Stimulated activated CD8-positive, alpha-beta memory T cell treated with anti-CD3 and anti-CD28 coated beads, Interleukin-7, amount 100 ng/mL, for 24 hours (primary cell): ENCODE measurements at places on chromosomes 5 and 9.

DNA sequence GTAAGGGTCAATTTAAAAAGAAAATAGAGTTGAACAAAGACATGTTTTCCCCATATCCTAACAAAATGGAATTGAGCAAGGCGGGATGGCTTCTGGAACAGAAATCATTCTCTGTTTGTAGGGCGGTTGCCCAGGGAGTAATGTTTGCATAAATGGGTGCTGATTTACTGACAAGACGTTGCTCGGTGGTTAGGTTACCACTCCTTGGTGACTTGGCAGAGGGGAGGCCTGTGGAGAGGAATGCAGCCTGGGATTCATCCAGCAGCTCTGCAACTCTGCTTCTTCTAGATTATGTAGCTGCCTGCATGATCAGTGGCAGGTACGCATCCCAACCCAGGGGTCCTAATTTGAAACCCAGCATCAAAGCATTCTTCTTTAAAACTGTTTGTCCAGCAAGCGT lies 200.2 kb downstream of the CFAP90 start:
- no peak for DNase-seq

DNA sequence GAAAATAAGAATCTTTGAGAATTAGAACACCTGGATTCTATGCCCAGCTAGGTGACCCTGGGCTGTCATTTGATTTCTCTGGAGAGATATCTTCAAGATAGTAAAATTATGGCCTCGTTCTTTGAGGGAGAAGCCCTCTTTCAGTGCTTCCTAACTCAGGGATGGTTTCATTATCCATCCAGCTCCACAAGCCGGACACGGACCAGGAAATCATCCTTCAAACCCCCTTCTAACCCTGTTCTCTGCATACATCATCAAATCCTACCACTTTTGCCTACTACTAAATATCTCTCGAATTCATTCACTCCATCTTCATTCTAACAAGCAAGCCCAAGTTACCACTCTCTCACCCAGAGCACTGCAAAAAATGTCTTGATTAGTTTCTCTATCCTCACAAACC lies 57.2 kb downstream of the MAPKAP1 start:
- no peak for DNase-seq

- no peak for DNase-seq
These were observed 374.9 kb downstream of the MAT2B start for GRCh38 chr5:163880302-163880701.

DNA sequence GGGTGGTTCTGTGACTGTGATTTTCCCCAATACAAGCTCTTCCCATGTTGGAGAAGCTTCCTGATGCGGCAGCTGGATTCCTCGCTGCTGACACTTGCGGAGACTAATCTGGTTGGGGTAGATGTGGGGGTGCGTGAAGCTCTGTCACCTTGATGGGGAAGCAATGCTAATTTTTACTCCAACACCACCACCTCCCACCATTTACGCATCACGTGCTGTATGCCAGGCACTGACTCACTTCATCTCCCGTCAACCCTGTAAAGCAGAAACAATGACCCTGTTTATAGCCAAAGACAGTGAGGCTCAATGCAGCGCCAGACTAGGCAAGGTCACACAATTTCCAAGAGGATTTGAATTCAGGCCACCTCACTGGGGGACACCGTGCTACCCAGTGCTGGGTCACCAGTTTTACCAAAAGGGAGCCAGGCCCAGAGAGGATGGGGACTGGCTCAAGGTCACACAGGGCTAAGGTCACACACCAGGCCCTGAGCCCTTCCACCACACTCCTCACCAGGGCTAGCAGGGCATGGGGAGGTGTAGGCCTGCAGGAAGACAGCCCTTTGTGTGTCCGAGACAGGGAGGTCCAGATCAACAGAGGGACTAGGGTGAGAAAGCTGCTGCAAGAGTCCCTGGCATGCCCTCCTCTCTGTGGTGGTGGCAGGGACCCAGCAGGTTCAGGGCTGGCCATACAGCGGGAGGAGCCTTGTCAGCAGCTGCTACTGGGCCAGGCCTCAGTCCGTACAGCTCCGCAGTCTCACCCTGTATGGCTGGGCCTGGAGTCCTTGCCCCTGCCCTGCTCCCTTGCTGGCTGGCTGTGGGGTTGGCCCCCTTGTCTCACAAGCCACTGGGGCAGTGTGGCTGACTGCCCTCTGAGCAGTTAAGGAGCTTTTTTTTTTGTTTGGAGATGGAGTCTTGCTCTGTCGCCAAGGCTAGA lies 3.3 kb downstream of the STKLD1 start:
- DNase-seq = no peak

- no peak for DNase-seq
These were observed 3.1 kb downstream of the C5orf63 start for GRCh38 chr5:127070243-127070642.

GRCh38 chr5:158682631-158683030 lies 417.1 kb downstream of the EBF1 start:
- no peak for DNase-seq

DNA sequence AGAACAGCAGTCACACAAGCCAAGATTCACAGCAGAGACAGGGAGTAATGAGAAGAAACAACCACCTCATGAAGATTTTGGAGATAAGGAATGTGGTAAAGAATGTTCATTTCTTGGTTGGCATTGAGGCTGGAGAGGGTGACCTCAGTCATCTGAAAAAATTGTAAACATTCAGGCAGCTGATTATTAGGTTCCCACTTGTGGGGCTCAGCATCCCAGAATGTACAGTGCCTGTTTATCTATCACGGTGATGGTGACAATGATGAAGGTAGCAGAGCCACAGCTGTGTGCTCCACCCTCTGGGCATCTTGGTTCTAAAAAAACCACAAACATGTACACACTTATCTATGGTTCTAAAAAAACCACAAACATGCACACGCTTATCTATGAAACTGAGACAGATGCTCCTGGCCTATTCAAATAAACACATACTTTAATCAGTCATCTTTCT lies 143.9 kb upstream of the MOCS2 start:
- no peak for DNase-seq

DNA sequence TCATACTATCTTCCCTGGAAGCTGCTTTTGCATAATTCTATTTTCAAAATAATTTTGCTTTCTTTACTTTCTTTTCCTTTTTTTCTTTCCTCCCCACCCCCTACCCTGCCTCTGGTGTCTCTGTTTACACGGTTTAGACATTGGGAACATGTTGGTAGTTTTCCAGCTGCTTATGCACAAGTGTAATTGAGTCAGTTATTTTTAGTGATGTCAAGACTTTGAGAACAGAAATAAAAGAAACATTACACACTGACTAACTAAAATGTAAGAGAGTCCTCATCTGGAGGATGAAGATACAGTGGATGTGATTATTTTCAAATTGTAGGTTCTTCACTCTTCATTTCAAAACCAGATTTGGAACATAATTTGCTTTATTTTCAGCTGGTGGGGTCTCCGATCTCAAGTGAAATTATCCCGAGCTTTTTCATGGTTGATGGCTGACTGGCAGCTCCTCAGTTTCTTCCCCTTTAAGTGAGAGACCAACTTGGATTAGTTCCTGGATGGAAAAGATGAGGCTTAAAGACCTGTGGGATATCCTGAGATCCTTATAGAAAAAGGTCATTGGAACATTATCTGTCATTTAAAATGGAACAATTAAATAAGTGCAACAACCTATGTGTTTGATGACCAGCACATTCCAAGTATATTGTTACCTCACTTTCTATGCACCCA lies 154.4 kb upstream of the ZNF462 start:
- no peak for DNase-seq

DNA sequence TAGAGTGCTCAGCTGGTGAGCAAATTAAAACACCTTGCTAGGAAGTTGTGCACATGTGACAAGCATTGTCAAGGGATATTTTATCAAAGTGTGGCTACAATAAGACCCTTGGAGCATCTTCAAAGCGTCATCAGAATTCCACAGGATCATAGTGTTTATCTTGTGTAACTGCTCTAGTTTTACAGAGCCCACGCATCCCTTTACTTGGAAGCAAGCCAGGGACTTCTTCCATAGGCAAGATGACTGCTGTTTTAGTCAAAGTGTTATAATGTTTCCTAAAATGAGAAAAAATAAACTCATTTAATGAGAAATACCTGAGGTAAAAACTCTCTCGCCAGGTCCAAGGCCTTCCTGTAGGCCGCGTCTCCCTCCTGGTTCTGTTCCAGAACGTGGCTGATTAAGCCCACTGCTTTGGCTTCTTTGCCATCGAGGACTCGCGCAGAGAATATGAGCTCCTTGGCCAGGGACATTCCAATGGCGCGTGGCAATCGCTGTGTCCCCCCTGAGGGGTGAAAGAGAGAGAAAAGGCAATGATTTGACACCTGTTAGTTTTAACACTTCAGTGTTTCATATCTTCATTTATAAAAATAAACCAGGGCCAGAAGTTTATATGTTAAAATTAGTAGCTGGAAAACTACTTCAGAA lies 141.1 kb downstream of the AUH start:
- DNase-seq = no peak

DNA sequence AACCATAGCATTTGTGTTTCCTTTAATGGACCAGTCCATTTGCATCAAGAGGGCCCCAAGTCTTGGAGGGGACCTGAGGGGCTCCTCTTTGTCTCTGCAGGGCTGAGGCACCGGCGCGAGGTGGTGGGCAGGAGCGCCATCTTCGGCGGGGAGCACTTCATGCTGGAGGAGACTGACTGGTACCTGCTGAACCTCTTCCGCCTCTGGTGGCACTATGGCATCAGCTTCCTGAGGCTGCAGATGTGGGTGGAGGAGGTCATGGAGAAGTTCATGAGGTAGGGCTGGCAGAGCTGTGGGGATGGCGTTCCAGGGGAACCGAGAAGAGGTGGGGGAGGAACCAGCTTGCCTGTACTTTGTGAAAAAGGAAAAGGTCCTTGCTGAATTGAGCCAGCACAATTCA lies 6.1 kb downstream of the PCYOX1L start:
- no peak for DNase-seq

DNA sequence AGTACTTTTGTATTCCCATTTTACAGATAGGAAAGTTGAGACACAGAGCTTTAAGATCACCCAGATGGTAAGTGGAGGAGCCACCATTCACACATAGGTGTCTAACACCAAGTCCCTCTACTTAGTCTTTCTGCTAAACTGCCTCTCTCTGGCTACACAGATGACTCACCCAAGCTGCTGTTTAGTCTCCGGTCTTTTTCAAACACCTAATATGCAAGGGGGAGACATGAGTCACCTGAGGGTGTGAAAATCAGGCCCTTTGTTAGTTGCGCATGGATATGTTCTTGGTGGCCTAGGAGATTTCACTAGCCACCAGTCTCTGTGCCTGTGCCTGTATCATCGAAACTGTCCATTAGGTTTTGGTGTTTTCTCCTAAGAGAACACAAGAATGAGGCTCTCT lies 117.8 kb downstream of the MAST4 start:
- no peak for DNase-seq

DNA sequence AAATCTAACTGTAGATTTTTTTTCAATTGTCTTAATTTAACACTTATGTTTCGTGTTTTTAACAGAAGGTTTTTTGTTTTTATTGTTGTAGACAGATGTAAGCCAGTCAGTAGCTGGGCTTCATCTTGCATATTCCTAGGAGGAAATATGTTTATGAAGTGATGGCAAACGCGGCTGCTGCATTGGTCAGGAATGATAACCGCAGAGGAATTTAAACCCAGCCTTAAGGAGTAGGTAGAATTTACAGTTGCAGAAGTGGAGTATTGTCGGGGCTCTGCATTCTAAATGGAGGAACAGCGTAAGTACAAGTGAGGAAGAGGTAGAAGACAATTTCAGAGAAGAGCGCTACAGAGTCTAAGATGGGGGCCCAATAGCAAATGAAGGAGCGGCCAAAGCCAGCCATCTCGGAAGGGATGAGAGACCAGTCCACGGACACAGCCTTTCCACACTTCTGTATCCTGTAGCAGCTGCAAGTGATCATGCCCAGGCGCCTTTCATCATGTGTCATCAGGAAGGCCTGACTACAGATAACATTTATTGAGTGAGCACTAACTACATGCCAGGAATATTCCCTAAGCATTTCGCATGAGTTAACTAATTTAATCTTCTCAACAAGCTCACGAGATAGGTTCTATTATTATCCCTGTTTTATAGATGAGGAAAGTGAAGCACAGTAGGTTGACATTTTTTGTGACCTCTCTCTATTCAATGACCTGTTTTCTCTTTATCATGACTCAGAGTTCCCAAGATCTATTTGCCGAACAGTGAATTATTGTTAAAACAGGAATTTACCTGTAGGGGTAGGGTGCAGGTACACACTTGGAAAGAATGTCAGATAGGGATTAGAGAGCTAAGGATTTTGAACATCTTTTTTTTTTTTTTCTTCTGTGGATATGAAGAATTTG lies 38.1 kb downstream of the CMYA5 start:
- no peak for DNase-seq

GRCh38 chr9:33114746-33115145 lies 38.3 kb upstream of the SMU1 start:
- DNase-seq = no peak

GRCh38 chr5:125186911-125187375 lies 440.5 kb upstream of the ZNF608 start:
- no peak for DNase-seq

DNA sequence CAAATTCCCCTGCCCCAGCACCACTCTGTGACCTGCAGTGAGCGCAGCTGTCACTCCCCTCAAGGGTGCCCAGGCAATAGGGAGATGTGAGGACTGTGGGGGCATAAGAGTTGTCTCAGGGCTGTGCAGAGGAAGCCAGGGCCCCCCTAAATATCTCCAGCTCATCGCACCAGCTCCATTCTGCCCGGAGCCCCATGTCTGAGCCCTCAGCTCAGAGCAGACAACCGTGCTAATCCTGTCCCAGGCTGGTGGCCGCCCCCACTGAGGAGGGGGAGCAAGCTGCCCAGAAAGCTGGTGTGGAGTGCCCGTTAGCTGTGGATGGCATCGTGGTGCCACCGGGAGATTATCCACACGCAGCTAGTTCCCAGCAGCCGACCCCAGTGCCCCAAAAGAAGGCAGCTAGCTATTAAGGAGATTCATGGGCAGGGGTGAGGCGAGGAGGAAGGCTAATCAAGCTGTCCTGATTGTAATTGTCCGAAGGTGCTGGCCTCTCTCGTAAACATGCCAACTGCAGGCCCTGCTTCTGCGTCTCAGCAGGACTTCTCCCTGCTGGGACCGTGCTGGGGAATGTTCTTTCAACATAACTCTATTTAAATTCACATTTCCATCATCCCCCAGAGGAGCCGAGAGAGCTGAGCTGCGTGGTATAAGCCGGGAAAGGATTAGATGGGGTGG lies 17.0 kb upstream of the FIBCD1 start:
- DNase-seq = no peak

DNA sequence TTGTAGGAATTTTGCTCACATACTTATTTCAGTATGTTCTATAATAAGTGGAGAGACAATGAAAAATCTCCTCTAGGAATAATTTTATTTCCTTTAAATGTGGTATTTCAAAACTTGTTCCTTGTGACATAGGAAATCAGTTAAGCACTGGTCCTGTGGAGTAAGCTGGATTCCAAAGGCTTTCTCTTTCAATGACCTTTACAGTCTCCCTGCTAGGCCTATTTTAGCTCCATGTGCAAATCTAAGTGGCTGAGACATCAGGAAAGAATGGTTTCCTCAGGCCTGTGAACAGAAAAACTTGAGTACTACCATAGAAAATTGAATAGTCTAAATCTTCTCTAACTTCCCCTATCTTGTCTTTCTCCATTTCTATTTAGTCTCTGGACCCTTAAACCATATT lies 514.2 kb upstream of the TLE4 start:
- DNase-seq = no peak

- DNase-seq = no peak
These were observed 10.9 kb upstream of the UBLCP1 start for GRCh38 chr5:159252195-159252594.

- DNase-seq = no peak
These were observed 572.9 kb downstream of the ACTL7B start for GRCh38 chr9:108282872-108283271.
